Activated CD8-positive, alpha-beta memory T cell treated with anti-CD3 and anti-CD28 coated beads for 4 hours (primary cell): ENCODE measurements at places on chromosomes 12 and 14.
A peak's percentile ranks its signal among the peaks of the same experiment; 100 is the strongest.

- DNase-seq, result no peak
These were observed 82.7 kb downstream of the BEGAIN start for GRCh38 chr14:100504372-100505078.

GRCh38 chr12:56565510-56566101 is 44.0 kb downstream of the RBMS2 start:
- peak; percentile 9 for DNase-seq

- DNase-seq, result no peak
These were observed 175.8 kb downstream of the PAWR start for GRCh38 chr12:79514730-79515529.

- DNase-seq, result no peak
These were observed 216.2 kb upstream of the PDZRN4 start for GRCh38 chr12:40971911-40972310.

- DNase-seq, result no peak
These were observed 1145.4 kb upstream of the TMEM132C start for GRCh38 chr12:127121494-127122084.

DNA sequence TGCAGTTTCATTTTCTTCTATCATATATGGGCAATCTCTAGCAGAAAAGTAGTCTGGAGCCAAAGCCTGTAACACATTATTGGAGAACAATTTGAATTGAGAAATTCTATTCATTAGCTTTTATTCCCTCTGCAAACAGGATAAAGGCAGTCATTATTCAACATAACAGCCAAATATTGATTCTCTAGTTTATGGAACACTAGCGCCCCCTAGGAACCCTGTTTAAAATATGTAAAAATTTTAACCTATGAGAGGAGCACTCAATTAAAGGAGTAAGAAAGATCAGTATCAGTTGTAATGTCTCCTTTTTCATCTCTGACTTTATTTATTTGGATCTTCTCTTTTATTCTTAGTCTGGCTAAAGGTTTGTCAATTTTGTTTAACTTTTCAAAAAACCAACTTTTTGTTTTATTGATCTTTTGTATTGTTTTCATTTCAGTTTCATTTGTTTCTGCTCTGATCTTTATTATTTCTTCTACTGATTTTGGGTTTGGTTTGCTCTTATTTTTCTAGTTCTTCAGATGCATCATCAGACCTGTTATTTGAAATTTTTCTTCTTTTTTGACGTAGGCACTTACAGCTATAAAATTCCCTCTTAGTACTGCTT is 4.8 kb upstream of the LMNTD1 start:
- no peak for DNase-seq

DNA sequence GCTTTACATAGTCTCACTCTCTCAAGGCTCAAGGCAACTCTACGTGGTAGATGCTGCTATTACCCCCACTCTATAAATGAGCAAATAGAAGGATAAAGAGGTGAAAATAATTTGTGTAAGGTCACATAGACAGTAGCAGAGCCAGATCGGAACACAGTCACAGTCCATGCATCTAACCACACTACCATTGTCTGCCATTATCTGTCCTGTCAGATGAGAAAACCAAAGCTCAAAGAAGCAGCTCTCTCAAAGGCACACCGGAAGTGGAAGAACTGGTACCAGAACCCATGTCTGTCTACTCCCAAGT is 134.4 kb upstream of the NUDT4 start:
- no peak for DNase-seq

DNA sequence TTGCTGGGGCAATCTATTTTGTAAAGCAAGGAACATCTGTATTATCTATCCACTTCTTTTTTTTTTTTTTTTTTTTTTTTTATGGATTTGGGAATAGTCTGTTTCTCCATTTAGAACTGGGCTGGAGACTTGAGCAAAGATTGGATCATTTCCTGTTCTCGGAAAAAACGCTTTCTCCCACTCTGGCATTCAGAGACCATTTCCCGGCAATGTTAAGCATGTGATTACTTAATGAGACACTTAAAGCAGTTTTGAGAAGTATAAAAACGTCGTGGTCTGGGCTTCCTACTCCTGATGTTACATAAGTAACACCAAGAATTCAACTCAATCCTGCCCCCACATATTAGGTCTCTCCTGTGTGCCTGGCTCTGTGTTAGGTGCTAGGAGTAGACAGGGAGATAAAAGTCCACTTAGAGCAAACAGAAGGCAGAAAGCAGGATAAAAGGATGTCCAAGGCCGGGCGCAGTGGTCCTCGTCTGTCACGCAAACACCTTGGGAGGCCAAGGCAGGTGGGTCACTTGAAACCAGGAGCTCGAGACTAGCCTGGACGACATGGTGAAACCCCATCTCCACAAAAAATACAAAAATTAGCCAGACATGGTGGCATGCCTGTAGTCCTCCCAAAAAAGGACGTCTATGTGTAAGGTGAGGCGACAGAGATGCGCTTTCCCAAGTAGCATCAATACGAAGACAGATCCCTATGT is 152.1 kb upstream of the GSC start:
- no peak for DNase-seq

- DNase-seq, result no peak
These were observed 2.4 kb upstream of the DGLUCY start for GRCh38 chr14:91111443-91111842.

GRCh38 chr14:95077345-95077744 is 80.0 kb downstream of the DICER1 start:
- DNase-seq, result no peak

DNA sequence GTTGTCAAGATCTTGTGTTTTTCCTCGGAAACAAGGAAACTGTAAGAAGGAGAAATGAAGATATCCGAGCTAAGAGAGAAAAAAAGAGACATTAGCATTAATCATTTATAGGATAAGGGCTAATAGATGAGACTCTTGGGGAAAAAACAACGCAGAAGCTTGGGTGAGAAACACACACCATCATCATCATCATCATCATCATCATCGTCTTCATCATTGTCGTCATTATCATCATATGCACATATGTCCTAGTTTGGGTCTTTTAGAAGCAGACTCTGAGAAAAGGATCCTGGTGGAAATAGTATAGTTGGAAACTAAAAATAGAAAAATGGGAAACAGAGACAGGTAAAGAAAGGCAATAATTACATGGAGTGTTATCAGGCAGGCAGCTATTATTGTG is 95.9 kb downstream of the PAH start:
- no peak for DNase-seq

GRCh38 chr12:116067892-116068291 is 209.6 kb downstream of the MED13L start:
- no peak for DNase-seq

GRCh38 chr12:104216521-104216924 is 944 bp downstream of the TXNRD1 start:
- no peak for DNase-seq

DNA sequence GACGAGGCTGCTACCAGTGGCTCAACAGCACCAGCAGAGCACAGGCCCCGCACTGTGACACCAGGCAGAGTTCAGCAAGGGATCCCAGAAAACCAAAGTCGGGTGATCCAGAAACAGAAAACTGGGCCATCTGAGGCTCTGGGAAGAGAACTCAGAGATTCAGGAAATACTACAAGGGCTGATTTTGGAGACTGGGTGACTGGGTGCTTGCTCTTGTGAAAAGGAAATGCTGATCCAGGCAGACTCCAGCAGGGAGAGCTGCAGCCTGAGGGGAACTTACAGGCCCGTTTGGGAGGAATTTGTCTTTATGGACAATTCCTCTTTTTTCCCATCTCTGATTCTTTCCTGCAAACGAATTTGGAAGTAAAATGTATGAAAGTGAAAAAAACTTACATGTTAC is 28.2 kb downstream of the FOXN3 start:
- DNase-seq, result no peak

GRCh38 chr12:44497044-44497443 is 379.1 kb downstream of the NELL2 start:
- no peak for DNase-seq

GRCh38 chr12:61412201-61412600 is 848.0 kb upstream of the USP15 start:
- no peak for DNase-seq

- DNase-seq, result no peak
These were observed 151.1 kb downstream of the DACT1 start for GRCh38 chr14:58788655-58789503.
